ENCODE measurements at places on chromosomes 3 and 15.

GRCh38 chr3:72463083-72463482 lies 385.2 kb downstream of the SHQ1 start:
- DNase-seq, result no peak

DNA sequence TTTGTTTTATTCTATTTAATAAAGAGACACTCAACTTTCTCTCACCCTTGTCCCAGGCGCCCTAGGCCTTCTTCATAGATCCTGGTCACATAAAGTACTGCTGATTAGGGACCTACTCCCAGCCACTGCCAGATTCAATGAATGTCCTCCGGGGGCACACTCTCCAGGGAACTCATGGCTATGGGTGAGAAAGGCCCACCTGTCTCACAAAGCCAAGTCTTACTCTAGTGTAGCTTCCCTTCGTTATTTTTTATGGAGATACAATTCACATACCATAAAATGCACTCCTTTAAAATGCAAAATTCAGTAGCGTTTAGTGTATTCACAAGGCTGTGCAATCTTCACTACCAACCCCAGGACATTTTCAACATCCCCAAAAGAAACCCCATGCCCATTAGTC lies 87.8 kb downstream of the ADCY5 start:
- DNase-seq, result no peak

GRCh38 chr15:28889346-28889745 lies 3.6 kb downstream of the APBA2 start:
- no peak for DNase-seq

GRCh38 chr3:129483870-129484269 lies 43.8 kb downstream of the IFT122 start:
- DNase-seq, result no peak

DNA sequence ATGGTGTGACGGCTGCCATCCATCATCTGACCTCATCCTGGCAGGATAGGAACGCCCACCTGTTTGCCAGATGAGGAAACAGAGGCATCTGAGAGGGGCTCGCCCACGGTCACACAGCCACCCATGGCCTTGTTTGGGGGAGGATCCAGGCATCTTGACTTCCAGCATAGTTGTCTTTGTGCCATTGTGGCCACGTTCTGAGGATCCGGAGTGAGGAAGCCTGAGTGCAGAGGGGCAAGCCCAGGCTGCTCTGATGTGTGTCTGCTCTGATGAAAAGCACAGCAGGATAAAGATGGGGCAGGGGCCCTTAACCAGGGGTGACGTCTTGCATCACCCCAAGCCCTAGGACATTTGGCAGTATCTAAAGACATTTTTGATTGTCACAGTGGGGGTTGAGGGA lies 58.7 kb downstream of the FGD5 start:
- no peak for DNase-seq

- no peak for DNase-seq
Measured at GRCh38 chr3:44939581-44940036, 36.4 kb downstream of the ZDHHC3 start.

GRCh38 chr3:161156936-161157335 lies 51.8 kb upstream of the B3GALNT1 start:
- DNase-seq, result no peak

DNA sequence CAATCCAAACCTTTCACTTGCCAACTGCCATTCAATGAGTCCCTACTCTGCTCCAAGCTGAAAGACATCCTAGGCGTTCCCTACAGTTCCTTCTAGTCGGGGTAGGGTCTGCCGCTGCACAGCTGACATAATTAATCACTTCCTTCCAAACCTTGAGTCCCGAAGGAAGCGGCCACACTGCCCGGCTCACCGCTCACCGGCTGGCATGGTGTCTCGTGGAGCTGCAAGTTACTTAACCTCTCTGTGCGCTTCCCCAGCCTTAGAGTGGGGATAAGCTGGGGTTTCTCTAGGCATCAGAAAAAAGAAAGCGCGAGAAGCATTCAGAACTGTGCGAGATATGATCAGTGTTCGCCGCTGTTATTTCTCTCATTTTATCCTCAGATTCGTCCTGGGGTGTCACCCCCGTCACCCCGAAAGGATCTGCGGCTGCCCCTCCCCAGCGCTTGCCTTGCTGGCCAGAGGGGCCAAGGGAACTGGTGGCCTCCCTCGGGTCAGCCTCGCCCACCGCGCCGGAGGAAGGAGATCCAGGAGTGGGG lies 748 bp downstream of the MRPS25 start:
- no peak for DNase-seq

GRCh38 chr3:188941103-188941502 lies 230.7 kb upstream of the TPRG1 start:
- DNase-seq, result no peak

DNA sequence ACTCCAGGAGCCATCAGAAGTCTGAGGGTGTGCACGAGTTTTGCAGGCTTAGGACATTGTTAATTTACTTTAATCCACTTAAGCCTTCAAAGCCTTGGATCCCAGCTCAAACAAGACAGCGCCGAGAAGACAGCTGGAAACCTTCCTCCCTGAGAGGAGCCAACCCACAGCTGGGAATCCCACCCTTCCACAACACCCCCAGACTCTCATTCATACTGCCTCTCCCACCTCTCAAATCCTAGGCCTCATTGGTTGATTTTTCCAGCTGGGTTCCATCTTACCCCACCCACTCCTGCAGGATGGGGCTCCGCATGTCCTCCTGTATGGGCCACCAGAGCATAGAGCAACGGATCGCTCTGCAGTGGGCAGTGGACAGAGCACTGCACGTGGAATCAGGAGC lies 80.4 kb downstream of the SEMA5B start:
- no peak for DNase-seq

DNA sequence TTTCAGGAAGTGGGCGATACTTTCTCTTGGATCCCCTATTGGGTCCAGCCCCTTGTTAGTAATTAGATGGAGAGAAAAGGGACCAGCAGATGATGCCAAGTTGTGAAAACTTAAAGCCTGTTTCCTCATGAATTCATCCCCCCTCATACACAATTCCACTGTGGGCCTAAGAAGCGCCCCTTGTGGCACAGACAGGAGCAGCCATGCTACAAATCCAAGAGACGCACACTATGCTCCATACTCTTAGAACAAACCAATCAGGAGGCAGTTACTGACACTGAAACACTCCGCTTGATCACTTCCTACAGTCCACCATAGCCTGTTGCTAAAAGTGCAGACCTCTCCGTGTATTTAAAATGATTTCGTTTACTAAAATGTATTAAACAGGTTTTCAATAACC lies 111.3 kb upstream of the ARRDC4 start:
- DNase-seq, result no peak

DNA sequence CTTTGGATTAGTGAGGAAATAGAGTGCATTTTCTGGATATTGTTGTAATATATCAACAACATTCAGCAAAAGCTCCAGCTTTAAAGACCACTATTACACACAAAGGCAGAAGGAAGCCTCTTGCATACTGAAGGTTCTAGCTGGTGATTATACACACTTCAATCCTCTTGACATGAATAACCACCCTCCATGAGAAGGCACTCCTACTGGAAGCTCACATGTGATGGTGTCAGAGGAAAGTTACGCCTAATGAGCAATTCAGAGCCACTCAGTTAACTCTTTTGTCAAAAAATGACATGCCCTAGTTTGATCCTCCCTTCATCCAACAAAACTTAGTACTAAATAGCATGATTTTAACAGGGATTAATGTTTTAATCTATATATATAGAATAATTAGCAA lies 124.6 kb upstream of the LYSMD4 start:
- DNase-seq, result no peak

DNA sequence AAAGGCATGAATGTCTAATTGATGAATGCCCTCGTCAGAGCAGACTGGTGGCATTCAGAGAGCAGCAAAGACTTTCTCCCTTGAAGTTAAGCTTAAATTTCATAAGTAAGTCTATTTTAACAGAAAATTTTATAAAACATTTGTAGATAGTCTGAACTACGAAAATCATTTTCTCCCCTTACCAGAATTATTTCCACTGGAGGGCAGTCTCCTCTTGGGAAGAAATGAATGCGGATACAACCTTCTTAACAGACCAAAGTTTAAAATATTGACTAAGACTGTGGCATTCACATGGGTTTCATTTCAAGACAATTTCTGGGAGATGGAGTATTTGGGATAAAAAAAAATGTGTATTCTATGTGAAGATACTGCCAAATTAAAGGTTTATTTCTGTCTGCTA lies 669.0 kb downstream of the FHIT start:
- DNase-seq, result no peak

- DNase-seq, result no peak
Measured at GRCh38 chr3:28544236-28544635, 195.6 kb upstream of the AZI2 start.

GRCh38 chr3:126816986-126817777 lies 113.1 kb downstream of the CHCHD6 start:
- DNase-seq, result no peak

DNA sequence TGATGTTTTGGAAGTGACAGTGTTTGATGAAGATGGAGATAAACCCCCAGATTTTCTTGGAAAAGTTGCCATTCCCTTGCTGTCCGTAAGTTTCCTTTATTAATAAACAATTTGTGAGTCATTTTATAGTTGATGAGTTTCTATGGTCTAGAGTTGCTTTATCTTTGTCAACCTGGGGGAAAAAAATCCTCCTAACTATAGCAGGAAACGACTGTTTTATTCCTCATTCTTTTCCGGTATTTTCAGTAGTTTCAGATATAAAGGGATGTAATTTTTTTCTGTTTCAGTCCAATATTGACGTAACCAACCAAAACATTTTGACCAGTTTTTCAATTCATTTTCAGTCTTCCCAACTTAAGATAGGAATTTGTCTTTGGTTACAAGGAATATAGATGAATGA lies 154.1 kb downstream of the MCTP2 start:
- no peak for DNase-seq

DNA sequence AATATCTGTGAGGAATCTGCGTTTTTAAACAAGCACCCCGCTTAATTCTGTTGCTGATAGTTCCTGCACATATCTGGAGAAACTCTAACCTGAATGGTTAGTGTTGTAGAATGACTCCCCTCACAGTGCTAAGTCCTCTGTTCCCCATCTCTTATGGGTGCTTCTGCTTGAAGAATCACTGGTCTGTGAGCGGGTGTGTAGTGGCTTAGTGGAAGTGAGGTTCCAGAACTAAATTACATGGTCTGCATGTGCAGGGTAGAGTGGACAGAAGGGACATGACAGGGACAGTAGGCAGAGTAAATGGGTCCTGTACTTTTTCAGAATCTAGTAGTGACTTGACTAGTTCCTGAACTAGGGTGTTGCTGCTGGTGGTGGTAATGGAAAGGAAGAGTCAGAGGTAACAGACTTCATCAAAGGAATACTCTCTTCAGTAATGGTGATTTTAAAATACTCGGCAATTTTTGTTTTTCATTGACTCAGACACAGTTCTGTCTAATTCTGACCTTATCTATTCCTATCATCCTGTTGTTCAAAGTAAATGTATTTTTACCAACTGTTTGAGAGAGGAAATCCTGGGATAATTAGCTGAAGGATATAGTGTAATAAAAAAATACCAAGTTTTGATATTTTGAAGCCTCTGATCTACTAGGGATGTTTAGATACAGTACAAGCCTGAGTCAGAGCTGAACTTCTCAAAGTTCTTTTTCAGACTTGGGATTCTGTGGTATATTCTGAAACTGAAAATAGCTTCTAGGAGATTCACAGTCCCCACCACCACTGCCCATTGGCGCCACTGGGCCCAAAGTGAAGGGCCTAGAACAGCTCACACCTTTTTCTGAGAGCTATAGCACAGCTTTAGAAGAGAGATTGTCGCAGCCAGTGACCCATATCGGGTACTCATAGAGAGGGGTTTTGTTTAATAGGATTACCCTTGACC lies 55.5 kb downstream of the FNDC3B start:
- DNase-seq, result no peak

DNA sequence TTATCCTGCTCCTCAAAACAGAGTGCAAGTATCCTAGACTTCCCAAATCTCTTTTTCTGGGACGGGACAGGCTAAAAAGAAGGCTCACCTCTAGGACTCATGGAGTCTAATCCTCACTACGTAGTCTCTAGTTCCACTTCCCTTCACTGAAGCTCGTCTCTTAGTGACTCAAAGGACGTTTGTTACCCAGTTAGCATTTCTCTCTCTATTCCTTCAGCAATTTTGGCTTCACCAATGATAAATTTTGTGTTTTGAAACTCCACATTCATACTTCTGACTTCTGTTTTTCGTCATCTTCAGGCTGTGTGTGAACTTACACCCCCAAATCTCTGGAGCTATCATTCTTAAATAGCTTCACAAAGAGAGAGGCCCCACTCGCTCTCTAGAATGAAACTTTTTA lies 627.1 kb downstream of the NAALADL2 start:
- no peak for DNase-seq

- DNase-seq, result no peak
Measured at GRCh38 chr3:143525408-143525807, 322.9 kb downstream of the SLC9A9 start.

DNA sequence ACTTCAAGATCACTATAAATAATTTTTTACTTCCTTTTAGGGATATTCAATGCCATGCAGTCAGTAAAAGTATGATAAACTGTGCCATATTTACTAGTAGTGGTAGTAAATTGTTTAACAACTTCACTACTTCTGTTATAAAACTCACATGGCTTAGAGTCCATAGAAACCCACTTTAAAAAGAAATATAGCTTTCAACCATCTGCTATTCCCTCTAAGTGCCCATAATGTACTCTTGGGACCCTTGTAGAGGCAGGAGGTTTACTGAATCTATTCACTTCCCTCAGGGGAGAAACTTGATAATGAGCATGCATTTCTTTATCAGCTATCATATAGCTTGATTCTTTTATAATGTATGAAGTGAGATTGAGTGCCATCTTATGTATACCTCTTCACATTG lies 1448.4 kb upstream of the ALCAM start:
- no peak for DNase-seq

Data from stimulated activated CD8-positive, alpha-beta memory T cell treated with anti-CD3 and anti-CD28 coated beads, Interleukin-15, amount 100 ng/mL, for 24 hours (primary cell).